ENCODE measurements at places on chromosomes 6 and 20.

GRCh38 chr6:107536180-107536961 is 46.5 kb downstream of the SOBP start:
- DNase-seq, result no peak

- DNase-seq, result no peak
Observed at GRCh38 chr20:1001116-1001515, 995 bp downstream of the RSPO4 start.

GRCh38 chr6:72524011-72524645 is 97.7 kb upstream of the KCNQ5 start:
- DNase-seq, result no peak

DNA sequence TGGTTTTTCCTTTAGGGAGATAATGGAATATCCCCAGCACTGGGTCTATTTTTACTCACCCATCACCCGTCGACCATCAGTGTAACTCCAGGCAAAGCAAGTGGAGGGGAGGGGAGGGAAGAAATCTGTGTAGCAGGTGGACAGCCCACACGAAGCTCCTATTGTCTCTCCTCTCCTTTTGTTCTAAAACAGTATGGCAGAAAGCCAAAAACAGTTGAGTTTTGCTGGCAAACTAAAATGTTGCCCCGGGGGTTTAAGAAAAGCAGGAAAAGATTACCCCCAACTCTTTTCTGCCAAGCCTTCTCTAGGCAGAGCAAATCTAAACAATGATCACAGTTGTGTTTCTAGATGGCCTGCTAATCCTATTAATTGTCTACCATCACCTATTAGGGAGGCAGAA is 89.7 kb downstream of the PREP start:
- no peak for DNase-seq

GRCh38 chr20:3479759-3480615 is 9.2 kb downstream of the ATRN start:
- no peak for DNase-seq

- DNase-seq, result no peak
Observed at GRCh38 chr20:45064812-45065211, 36.1 kb downstream of the KCNS1 start.

DNA sequence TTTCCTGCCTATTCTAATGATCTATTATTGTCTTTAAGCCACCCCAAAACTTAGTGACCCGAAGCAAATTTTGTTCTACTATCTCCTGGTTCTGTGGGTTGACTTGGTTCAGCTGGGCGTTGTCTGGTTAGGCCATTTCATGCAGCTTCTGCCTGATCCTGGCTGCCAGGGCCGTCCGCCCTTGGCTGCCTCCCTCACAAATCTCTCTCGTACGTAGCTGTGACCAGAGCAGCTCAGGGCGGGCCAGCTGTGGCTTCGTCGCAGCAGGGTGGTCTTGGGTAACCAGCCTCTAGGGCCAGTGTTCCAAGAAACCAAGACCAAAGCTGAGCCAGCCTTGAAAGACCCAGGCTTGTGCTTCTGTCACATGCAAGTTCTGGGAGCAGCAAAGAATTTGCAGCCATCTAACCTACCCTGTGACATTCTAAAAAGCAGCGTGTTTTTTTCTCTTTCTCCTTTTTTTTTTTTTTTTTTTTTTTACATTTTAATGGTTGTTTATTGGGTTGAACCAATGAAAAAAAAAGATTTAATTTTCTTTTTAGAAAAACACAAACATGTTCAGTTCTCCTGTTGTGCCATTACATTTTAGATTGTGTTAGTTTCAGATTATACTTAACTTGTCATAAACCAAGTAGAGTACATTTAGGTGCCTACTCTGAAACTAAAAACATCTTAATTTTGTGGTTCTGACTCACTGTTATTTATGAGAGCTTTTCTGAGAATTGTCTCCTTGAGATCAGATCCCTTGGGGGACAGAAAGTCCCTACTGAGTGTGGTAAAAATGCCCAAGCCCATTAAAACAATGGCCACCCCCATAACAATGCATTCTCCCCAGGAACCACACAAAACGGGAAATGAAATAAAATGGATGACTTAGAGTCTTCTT is 83.9 kb downstream of the ZDHHC14 start:
- no peak for DNase-seq

DNA sequence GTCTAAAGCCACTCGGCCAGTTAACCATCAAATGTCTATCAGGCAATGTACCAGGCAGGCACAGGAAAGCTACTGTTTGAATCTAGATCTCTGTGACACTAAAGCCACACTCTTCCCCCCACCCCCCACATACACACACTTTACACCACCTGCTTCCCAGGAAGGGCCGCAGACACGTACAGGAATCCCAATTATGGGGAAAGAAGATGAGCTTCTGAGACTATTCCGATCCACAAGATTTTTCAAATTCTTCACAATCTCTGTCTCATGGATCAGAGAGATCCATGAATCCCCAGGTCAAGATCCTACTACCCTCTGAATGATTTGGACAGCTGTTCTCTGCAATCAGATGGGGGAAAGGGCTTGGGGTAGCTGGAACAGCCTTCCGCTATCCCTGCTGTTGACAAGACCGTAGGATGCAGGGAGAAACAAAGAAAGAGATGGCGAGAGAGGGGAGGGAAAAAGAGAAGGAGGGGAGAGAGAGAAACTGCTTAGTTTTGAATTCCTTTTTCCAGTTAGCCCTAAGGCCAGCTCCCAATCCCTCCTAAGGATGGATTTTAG is 25.4 kb upstream of the RIMS4 start:
- DNase-seq, result no peak

DNA sequence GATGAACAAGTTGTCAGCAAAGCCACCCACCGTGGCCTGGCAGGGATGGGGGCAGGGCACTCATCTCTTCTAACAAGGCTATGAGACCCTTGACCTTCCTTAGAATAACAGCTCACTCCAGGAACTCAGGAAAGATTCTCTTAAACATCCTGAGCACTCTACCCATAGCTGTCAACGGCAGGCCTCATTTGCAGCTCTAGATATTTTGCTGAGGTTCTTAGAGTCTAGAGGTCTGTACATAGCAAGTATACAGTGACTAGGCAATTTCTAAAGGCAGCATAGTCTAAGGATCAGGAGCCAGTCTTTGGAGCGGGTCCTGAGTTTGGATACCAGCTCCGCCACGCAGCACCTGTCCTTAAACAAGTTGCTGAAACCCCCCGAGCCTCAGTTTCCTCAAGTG is 11.7 kb downstream of the TRERF1 start:
- no peak for DNase-seq

GRCh38 chr20:17641993-17642392 is 40.0 kb downstream of the RRBP1 start:
- no peak for DNase-seq

DNA sequence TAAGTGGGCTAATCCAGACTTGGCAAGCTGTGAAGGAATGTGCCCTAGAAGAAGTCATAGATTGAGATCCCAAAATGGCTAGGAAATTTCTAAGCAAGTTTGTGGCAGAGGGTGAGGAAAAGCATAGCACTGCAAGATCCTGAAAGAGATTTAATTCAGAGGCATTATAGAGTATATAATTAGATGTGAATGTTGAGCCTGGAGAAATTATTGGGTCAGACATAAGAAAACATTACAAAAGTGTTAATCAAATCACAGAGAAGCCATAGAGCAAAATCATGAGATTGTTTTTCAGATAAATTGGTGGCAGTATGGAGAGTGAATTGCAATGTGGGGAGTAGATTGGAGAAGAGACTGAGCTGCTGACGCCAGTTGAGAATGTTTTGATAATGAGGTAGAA is 90.0 kb downstream of the CD2AP start:
- DNase-seq, result no peak

DNA sequence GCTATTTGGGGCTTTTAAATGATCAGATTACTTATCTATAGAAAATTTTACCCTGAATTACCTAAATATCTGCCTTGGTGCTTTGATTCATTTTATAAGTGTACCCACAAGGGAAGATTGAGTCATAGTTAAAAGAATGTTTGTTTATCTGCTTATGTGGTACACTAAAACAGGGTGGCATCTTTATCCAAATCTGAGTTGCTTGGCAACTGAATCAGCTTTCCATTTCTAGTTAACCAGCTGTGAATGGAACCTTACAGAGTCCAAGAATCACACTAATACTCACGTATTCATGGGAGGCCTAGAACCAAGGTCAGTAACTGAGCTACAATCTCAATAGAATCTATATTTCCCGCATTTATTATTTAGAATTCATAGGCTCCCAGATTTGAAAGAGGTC is 44.0 kb upstream of the CAP2 start:
- no peak for DNase-seq

GRCh38 chr6:87633851-87634250 is 43.9 kb downstream of the ORC3 start:
- no peak for DNase-seq

DNA sequence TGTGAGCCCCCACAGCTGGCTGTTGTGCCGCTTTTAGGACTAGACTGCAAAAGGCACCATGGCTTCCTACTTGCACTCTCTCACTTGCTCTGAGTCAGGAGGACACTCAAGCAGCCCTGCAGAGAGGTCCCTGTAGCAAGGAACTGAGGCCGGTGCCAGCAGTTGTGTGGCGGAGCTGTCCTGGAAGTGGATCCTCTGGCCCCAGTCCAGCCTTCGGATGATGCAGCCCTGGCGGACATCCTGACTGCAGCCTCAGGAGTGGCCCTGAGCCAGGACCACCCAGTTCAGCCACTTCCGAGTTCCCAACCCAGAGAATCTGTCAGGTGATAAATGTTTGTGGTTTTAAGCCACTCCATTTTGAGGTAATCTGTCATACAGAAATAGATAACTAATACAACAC is 17.5 kb downstream of the CTCFL start:
- DNase-seq, result no peak

DNA sequence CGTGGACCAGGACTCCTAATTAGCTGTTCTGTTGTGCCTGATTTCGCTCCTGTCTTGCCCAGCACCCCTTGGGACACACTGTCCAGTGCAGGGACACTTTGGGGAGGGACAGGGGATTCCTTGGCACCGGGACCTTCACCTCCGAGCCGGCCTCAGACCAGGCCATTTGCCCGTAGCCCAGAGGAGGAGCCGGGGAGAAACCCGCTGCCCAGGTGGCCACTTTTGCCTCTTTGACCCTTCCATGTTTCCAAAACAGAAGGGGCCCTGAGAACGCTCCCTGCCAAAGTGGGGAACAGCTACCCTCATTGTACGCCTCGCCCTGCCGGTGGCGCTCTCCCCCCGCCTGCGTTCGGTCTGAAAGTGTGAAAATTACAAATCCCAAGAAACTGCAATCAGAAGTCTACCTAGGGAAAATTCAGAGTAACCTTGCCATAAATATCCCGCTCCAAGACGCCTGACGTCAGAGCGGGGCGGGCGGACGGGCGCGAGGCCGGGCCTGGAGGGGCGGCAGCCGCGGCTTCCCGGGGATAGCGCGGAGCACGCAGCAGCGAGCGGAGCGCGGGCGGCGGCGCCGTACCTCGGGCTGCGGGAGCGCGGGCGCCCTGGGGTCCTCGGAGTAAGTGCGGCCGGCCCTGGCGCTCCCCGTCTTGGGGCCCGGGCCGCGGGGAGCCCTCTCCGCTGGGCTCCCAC is at the start of gene DAAM2:
Gene DAAM2, plus strand, starts transcription at position 527 of the 690 bp plus-strand sequence. CDS start 63,927 bp downstream, outside the sequence.
- DNase-seq, result no peak

DNA sequence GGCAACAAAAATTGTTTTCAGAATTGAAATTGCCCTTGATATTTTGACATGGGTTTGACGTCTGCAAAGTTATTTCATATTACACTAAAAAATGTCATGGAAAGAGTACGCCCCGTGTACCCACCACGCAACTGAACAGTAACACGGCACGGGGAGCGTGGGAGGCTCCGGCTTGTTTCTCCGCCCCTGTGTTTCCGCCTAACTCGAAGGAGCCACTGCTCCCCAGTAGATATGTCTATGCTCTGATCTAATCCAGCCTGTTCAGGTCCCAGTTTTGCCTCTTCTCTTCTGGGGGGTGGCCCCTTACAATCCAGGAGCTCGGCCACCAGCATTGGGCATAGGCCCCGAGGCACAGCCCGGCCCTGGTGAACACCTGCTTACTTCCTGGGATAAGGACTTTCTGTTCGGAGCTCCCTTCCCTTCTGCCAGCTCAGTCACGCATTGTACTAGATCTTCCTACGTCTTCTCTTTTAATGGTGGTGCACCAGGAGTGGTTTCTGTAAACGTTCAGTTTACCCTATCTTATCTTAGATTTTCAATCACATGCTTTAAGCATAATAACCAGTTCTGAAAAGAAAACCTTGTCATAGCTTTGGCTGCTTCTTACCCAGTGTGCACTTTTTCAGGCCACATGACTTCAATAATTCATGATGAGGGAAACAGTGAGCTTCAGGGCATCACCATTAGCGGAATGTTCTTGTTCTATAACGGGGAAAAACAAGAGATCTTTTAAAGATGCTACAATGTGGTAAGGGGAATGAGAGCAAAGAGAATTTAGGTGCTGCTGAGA is 43.9 kb upstream of the EXOC2 start:
- DNase-seq, result no peak

DNA sequence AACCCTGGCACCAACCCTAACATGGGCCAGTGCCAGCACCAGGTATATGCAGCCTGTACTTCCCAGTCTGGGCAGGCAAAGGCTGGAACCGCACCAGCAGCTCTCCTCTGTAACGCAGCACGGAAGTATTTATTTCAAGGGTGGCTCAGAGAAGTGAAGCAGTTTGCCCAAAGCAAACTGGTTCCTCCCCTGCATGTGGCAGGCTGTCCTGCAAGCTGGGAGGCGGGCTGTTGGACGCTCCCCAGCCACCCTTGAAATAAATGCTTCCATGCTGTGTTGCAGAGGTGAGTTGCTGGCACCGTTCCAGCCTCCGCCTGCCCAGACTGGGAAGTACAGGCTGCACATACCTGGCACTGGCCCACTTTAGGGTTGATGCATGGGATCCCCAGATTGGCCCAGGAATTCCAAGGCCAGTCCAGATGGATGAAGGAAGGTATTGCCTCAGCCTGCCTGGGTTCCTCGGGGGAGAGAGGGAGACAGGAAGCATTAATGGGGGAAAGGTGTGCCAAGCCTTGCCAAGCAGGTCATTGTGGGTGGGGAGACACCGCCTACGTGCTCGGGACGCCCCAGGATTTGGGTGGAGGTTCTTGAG is 49.8 kb downstream of the PPARD start:
- DNase-seq, result no peak

DNA sequence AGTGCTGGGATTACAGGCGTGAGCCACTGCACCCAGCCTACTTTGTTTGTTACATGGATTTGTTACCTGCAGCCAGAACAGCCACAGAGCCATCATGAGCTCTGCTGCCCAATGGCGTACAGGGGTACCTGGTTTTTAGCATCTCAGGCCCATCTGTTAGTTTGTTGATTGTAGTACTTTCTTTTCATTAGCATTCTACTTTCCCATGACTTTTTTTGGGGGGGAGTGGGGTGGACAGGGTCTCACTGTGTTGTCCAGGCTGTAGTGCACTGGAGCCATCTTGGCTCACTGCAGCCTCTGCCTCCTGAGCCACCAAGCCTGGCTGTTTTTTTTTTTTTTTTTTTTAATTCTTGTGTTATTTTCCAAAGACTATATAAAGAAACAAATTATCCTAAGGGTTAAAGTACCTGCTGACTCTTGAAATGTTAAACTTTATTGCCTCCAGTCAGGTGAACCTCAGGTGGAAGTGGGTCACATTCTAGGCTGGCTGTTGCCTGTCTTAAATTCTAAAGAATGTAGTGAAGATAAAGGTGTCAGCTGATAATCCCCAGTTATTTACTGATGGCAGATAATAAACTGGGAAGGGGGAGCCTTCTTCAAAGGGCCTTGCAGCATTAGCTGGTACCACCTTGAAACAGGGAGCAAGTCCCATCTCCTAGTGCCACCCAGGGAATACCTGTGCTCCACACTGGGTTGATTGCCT is 15.2 kb downstream of the NEU1 start:
- no peak for DNase-seq

GRCh38 chr6:149385998-149386646 is 13.9 kb upstream of the SUMO4 start:
- no peak for DNase-seq

All from T-helper 2 cell (primary cell).